ENCODE measurements at places on chromosomes 4 and X.

DNA sequence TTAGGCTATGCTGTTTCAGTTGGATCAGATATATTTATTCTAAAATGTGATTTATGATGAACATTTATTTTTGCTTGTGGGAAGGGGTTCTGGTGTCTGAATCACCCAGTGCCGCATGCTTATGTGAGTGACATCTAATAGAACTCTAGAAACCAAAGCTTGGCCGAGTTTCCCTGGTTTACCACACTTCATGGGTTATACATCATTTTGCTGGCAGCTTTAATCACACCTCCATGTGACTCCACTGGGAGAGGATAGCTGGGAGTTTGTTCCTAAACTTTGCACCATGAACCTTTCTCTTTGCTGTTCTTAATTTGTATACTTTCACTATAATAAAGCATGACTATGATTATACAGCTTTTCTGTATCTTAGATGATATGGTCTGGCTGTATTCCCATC, 382.9 kb downstream of the INPP4B start:
- no peak for DNase-seq

GRCh38 chrX:150038315-150038714, 100.0 kb upstream of the EOLA2 start:
- DNase-seq: no peak

GRCh38 chr4:10656988-10657387, 27.6 kb downstream of the CLNK start:
- no peak for DNase-seq

DNA sequence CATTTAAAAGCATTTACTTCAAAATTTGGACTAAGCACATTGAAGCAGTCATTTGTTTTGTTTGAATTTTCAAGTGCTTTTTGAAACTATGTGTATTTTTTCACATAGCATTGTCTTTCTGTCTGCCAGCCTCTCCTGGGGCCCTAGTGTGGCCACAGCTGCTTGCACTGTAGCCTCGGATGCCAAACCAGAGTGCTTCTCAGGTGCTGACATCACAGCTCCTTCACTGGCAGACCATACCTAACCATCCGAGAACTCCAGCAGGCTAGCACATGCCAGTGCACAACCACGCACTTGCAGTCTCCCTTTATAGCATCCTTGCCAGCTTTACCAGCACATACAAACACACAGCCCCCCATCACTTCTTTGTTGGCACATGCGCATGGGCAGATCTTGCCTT, 1019.7 kb downstream of the STPG2 start:
- DNase-seq: no peak

DNA sequence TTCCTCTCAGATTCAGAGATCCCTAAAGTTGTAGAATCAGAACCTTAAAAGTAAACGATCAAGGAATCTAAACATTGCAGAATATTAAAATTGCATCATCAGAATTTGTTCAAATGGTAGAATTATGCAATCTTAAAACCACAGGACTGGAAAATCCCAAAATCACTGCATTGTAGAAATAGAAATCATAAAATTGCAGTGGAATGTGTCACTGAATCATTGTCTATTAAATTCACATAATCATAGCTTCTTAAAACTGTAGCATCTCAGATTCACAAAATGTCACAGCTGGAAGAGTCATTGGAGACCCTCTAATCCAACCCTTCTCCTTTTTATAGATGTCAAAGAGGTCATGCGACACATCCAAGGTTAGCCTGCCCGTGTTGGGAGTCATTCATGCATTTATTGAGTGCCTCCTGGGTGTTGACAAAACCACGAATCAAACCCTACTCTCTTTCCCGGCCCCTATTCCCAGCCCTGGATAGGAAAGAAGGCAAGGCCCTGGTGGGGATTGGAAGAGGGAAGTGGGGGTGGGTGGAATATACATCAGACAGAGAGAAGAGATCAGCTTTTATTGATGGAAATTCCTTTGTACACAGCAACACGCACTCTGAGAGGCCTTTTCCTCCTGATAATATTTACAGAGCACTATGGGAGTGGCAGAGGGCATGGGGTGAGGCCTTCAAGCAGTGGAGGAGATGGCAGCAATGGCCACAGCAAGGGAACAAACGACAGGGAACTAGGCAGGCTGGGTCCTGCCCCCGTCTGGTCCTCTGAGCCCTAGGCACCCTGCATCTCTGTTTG, 15.4 kb downstream of the IQSEC2 start:
- no peak for DNase-seq

DNA sequence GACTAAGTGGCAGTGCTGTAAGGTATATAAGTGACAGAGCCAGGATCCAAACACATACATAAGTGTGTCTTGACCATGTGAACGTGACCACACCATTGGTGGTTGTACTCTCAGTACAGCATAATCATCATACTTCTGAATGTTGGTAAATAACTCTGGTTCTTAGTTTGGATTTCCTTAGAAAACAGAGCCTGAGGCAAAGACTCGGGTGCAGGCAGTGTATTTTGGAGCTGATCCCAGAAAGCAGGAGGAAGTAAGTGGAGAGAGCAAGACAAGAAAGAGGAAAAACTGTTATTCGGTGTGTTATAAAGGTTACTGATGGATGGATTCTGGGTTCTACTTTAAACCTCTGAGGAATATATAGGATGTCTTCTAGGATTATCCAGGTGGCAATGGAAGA, 127.9 kb downstream of the SLC39A8 start:
- no peak for DNase-seq

GRCh38 chr4:65241257-65241997, 428.9 kb downstream of the EPHA5 start:
- DNase-seq: no peak

DNA sequence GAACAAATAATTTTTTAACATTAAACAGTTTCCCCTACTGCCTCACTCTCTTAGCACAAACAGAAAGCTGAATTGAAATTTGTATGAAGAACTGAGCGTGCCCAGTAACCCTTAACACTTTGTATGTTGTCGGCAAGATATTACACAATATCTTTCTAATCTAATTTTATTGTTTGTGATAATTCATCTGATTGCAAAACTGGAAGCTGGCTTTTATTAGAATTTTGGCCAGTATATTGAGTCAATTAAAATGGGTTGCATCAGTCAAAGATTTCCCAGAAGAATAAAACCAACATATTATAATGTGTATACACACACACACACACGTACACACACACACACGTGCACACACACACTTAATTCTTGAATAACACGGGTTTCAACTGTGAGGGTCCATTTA, 2332.1 kb downstream of the PCDH7 start:
- DNase-seq: no peak

- DNase-seq: no peak
These were observed 59.2 kb upstream of the NKX1-1 start for GRCh38 chr4:1465173-1466033.

DNA sequence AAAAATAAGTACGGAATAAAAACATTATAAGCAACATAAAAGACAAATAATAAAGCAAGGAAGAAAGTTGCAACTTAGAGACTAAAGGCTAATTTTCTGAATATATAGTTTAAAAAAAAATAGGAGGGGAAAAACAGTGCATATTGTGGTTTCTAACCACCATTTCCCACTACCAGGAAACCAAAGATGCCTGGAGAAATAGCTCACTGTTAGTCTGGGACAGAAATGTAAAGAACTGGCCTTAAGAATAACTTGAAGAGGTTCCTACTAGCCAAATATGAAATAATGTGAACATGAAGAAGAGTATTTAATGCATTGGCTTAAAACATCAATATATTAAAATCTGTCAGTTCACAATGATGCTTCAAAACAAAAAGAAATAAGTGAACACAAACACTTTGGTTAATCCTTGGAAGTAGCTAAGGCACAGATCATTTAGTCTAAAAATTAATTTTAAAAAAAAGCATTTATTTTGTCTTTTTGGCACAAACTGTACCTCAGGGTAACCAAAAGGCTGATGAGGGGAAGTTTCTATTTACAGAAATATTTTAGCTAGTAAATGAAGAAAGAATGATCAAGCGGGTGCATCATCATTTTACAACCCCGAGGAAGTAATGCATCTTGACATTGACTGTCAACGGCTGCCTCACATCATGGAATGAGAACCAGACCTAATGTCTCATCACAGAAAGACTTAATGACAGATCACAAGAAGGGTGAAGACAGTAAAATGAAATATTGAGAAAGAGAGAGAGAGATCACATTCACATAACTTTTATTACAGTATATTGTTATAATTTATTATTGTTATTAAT, 297.2 kb upstream of the LDB2 start:
- no peak for DNase-seq

DNA sequence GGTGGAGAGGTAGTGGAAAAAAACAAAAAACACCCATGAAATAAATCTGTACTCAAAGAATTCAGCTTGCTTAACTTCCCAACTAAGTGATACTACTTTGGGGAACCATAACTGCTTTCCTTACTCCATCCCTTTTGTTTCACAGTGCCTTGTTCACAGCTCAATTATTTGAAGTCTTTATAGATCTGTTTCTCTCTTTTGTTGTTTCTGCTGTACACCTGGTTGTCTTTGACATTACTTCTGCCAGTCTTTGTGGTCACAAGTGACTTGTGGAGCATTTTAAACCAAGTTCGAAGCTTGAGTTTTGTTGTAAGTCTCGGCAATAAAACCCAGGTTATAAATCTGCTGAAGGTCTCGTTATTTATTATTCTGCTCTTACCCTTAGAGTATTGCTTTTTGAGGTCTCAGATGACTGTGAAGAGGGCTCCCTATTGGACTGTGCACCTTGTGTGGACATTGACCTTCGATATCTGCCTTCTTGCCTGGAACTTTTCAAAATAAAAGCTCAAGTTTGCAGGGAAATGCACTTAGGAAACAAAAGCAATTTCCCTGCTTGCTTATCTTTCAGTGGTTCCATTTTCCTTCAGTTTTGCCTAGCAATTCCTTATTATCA, 59.8 kb downstream of the ANK2 start:
- DNase-seq: no peak

- no peak for DNase-seq
These were observed 142.5 kb upstream of the PJA1 start for GRCh38 chrX:69307756-69308155.

DNA sequence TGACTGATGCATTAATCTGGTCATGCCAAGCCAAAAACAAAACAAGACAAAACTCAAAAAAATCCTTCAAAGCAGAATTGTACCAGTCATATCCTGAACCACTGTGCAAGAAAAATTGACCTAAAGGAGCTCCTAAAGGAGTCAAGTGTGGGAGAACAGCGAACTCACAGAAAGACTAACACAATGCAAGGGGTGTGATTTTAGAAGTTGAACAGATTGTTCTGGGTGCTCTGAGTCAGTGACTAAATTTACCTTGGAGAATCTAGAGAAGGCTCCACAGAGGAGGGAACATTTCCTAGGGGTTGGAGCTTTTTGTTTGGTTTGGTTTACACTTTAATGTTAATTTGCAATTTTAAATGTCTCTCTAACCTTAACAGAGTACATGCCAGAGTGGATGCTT, 48.9 kb upstream of the PHF8 start:
- no peak for DNase-seq

DNA sequence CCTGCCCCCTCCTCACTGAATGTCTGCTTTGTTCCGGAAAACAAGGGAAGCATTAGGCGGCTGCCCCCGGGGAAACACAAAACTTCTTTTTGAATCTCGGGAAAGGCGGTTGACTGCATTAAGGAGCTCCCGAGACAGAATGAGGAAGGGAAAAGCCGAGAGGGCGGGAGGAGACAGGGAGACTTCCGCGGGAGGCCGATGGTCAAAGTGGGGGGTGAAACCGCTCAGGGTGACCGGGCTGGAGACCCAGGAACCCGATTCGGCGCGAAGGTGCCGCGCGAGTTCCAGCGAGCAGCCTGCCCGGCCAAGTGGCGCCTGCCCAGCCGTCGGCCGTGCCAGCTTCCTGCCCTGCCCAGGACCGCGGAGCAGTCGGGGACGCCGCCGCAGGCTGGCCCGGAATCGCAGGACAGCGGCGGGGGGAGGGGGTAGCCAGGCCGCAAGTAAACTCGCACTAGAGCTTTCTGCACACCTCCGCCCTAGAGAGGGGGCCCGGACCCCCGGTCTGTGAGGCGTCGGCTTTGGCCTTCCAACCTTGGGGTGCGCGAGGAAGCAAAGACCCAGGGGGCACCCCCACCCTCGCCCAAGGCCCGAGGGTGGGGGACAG, 55.1 kb upstream of the BCOR start:
- no peak for DNase-seq

DNA sequence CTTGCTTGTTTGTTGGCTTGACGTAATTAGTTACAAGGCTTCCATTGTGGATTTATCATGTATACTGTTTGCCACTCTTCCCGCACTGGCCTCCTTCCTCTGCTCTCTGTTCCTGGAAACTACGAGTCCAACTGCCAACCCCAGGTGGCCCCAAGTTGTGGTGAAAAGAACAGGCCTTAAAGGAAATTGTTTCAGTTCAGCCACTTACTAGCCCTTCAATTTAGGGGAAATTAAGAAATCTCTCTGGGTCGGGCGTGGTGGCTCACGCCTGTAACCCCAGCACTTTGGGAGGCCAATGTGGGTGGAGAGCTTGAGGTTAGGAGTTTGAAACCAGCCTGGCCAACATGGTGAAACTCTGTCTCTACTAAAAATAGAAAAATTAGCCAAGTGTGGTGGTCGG, 28.0 kb downstream of the RBM47 start:
- no peak for DNase-seq

DNA sequence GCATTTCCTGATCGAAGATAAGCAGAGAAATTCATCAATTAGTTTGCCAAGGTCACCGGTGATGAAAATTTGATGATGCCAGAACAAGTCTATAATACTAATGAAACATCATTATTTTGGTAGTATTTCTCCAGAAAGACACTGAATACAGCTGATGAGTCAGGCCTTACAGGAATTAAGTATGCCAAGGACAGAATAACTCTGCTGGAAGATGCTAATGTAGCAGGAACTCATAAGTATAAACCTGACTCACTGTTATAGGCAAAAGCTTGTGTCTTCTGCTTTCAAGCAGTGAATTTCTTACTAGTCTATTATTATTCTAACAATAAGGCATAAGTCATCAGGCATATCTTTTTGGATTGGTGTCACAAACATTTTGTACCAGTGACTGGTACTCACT, 1825.1 kb upstream of the IGFBP7 start:
- DNase-seq: no peak

DNA sequence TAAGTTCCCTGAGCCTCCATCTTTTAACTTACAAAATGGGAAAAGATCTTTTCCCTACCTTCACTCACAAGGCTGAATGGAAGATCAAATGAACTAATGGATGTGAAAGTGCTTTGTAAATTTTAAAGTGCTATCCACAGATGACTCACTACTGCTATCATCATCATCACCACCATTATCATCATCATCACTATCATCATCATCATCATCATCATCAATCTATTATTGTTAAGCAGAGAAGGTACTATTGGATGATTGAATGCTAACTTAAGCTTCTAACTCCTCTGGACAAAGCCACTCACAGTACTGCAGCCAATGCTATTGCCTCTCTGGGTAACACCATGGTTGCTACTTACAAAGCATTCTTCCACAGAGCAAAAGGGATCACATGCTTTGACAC, 1.9 kb downstream of the FRMD7 start:
- no peak for DNase-seq

- no peak for DNase-seq
These were observed 4.7 kb downstream of the MTM1 start for GRCh38 chrX:150573106-150573505.

DNA sequence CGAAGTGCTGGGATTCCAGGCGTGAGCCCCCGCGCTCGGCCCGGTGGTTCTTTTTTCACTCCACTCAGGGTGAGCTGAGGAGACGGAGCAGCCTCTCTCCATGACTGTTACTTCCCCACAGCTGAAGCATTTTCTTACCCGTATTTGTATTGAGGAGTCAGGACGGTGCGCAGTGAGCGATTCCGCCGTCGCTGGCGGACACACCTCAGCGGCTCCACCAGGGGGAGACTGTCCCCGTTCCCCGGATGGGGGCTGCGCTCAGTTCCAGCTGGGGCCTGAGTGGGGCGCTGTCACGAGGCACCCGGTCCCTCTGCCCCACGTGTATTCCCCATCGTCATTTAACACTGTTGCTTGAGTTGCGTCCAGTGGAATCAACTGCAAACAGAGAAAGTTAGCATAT, 844.0 kb upstream of the FRG1 start:
- DNase-seq: no peak
